DMS79 treated with DMSO at 0.1 percent for 48 hours (cell line): ENCODE measurements at places on chromosomes 7 and 10.
A peak's percentile ranks its signal among the peaks of the same experiment; 100 is the strongest.

- DNase-seq, result no peak
These were observed 4.7 kb downstream of the AFAP1L2 start for GRCh38 chr10:114399576-114399975.

DNA sequence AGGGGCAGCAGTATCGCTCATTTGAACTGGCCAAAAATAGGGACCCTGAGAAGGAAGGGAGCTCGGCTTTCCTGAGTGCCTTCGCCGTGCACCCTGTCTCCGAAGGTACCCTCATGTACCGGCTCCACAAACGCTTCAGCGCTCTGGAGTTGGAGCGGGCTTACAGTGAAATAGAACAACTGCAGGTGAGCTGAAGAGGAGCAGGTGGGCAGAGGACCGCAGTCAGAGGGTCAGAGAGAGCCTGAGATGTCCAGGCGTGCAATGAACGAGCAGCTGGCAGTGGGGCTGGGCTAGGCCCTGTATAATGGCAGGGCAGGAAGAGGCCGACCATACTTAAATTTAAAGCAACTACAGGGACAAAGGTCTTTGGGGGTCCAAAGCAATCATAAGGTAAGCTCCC, 4.1 kb downstream of the CHPF2 start:
- DNase-seq, result no peak

DNA sequence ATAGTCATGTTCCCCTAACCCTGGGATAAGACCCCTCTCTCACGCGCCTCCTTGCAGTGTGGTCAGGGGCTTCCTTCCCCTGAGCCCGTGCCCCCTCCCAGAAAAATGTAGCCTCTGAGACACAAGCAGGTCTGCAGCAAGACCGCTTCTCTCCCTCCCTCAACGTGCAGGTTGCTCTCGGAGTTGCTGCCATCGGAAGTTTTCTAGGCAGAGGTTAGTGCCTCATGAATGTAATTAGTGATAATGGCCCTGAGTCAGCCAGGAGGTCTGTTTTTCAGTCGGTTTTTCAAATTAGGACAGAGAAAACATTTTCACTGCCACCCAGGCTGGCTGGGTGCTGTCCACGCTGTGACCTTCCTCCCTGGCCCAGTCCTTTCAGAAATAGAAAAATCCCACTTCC, 43.2 kb upstream of the PRLHR start:
- DNase-seq, result no peak

GRCh38 chr7:46162609-46163008, 241.5 kb upstream of the IGFBP3 start:
- no peak for DNase-seq

- no peak for DNase-seq
These were observed 25.0 kb downstream of the ESYT2 start for GRCh38 chr7:158804335-158804734.

GRCh38 chr7:95245828-95246500, 78.4 kb downstream of the PON1 start:
- DNase-seq, result no peak

GRCh38 chr7:65509368-65510186, 135.9 kb downstream of the ZNF92 start:
- no peak for DNase-seq

GRCh38 chr7:30164567-30164966, 29.8 kb downstream of the MTURN start:
- DNase-seq, result peak; percentile 89

DNA sequence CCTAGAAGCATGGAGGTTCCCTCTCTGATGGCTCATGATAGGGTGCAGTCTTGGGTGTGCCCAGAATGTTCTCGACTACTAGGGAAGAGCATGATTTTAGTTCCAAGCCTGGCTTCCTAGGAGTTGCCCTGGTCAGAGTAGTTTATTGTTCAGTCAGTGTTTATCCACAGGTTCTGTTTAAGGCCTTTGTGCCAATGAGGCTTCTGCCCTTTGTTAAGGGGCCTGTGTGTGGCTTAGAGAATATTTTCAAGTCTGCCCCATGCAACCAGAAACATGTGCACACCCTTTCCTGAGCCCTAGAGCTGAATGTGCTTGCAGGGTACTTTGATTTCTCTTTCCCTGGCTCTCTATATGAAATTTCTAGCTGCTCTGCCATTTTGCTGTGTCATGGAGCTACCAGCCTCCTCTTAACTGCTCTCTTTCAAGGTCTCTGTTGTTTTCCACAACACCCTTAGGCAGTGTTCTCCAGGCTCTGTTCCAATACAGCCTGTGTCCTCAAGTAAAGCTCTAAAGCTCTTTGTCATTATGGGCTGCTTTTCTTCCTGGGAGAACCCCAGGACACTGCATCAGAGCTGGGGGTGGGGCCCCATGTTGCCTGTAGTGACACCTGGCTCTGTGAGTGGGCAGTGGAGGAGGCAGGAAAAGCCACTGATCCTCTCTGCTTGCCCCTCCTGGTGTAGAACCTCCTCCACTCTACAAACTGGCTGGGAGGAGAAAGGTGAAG, 34.1 kb upstream of the TSPAN33 start:
- DNase-seq, result peak; percentile 32

DNA sequence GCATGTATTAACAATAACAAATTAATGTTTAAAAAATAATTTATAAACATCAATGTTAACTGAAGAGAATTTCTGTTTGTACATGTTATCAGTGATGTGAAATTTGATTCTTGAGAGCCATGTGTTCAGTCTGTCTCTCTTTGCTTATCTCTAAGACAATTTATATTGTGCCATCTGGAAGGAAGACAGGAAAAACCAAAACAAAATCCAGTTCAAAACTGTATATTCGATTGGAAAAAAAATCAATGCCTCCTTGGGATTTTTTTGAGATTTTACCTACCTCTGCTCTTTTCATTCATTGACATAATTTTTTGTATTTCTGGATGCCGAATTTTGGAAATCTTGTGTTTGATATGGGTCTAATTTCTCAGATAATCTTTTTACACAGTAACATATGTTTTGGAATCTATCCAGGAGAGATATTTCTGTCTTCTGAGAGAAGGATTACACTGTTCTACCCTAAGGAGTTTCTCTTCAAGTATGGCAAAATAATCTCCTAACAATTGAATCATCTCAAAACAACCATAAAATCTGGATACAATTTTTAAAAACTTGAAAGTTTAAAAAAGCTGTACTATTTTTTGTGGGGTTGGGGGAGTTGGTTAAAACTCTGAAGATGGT, 311.9 kb upstream of the GNAI1 start:
- no peak for DNase-seq

DNA sequence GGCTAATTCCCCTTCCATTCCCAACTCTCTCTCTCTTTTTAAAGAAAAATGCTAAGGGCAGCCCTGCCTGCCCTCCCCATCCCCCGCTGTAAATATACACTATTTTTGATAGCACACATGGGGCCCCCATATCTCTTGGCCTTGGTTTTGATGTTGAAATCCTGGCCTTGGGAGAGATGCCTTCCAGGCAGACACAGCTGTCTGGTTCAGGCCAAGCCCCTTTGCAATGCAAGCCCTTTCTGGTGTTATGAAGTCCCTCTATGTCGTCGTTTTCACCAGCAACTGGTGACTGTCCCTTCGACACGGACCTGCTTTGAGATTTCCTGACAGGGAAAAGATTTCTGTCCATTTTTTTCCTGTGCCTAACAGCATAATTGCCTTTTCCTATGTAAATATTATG, 3.0 kb downstream of the ADRA2A start:
- no peak for DNase-seq

DNA sequence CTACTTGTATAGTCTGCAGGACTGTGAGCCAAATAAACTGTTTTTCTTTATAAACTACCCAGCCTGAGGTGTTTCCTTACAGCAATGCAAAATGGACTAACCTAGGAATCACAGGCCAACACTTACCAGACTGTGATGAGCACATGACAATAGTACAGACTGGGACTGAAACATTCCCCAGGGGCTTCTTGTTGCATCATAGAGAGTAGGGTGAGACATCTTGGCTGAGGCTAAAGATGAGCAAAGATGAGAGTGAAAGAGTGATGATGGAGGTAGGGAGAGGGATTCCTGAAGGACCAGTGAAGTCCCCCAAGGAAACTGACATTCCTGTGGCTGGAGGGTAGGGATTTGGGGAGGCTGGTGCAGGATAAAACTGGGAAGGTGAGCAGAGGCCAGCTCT, 194.4 kb downstream of the TPST1 start:
- DNase-seq, result no peak

DNA sequence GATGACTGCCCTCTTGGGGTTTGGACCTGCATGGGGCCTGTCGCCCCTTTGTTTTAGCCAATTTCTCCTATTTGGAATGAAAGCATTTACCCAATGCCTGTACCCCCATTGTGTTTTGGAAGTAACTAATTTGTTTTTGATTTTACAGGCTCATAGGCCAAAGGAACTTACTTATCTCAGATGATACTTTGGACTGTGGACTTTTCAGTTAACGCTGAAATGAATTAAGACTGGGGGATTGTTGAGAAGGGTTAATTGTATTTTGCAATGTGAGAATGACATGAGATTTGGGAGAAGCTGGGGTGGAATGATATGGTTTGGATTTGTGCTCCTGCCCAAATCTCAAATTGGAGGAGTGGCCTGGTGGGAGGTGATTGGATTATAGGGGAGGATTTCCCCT, 185.8 kb upstream of the PHYHIPL start:
- no peak for DNase-seq

DNA sequence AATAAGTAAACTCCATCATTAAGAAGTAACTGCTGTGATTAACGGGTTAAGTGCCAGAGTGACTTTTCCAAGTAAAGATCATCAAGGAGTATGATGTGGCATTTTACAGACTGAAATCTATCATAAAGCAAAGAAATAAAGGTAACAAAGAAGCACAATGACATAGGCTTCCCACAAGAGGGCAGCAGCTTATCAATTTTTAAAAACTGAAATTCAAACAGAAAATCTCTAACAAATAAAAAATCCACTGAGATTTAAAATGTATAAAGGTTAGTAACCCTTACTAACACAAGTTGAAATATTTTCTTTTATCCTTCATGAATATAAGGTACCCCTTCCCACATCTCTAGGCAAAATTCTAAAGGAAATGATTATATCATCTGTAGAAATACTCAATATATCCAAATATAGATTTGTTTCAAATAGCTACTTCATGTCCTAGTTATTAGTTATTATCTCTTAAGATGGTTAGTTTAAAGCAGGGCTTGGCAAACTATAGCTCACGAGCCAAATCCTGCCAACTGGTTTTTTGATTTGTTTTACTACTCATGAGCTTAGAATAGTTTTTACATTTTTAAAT, 29.2 kb downstream of the FAM3C start:
- DNase-seq, result peak; percentile 25

GRCh38 chr7:78828317-78828716, 625.1 kb downstream of the MAGI2 start:
- no peak for DNase-seq

DNA sequence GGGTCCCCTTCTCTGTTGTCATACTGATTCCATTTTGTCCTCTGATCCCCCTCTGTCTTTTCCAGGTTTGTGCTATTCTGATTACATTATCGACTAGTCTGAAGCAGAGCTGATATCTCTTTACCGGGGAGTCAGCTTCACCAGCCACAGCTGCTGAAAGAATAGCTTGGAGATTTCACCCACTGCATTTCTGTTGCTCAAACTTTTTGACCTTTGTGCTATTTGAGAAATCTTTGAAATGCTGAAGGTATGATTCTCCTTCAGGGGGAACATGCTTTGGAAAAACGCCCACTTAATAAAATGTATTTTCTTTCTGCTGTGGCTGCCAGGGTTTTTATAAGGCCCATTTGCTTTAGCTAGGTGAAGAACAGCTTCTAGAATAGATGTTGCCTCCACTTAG, 197.8 kb upstream of the TCF7L2 start:
- DNase-seq, result no peak

- DNase-seq, result no peak
These were observed 20.7 kb downstream of the COX15 start for GRCh38 chr10:99711129-99711719.

GRCh38 chr7:159027056-159027788, 117.4 kb downstream of the VIPR2 start:
- no peak for DNase-seq

- no peak for DNase-seq
These were observed 6.7 kb upstream of the LRGUK start for GRCh38 chr7:134120405-134120804.

GRCh38 chr10:102289840-102290239, 44.5 kb downstream of the GBF1 start:
- DNase-seq, result no peak

- DNase-seq, result no peak
These were observed 47.4 kb downstream of the PPP1R17 start for GRCh38 chr7:31734456-31734855.

DNA sequence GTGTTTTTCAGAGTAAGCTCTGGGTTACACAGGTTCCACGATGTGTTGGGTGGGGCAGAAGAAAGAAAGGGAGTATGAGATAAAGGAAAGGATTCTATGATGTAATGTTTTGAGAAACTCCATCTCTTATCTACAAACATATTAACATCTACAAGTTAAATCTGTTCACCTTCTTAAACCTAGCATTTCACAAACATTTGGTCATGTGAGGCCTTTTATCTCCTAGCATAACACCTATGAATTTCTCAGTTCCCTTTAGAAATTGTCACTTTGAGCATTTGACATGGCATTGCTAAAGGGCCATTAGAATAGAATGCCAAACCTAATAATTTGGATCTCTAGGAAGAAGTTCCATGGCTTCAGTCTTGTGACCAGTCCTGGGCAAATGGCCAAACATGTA, 217.1 kb upstream of the AOAH start:
- no peak for DNase-seq

- no peak for DNase-seq
These were observed 90.5 kb downstream of the INHBA start for GRCh38 chr7:41612386-41612785.

GRCh38 chr7:99437946-99438572, 539 bp downstream of the PTCD1 start:
- no peak for DNase-seq

DNA sequence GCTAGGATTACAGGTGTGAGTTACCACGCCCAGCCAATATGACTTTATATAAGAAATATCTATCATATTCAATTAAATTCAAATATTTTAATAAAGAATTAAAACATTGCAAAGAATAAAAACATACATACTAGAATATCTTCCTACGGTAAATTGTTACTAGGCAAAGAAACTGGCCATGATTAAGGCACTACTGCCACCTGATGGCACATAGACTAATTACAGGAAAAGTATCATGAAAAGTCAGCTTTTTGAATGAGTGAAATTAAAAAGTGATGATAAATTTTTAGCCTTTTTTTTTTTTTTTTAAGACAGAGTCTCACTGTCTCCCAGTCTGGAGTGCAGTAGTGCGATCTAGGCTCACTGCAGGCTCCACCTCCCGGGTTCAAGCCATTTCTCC, 30.9 kb downstream of the MRPS33 start:
- DNase-seq, result no peak

GRCh38 chr7:24932389-24932788, 47.6 kb downstream of the OSBPL3 start:
- no peak for DNase-seq

DNA sequence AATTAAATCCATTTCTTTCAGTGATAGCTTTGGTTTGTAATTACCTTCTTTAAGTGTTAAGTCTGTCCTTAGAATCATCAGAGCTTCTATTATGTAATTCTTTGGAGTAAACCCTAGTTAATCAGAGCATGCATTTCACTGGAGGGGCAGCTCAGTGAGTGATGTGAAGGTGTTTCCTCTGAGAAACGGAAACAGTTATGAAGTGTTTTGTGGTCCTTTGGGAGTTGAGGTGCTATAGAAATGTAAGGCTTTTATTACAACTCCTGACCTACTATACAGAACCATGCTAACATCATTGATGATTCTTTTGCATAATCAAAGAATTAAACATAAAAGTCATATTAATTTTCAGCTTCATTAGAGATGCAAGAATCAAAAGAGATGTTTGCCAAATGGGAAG, 141.5 kb downstream of the EXOC4 start:
- DNase-seq, result no peak
